ENCODE measurements at places on chromosomes 13 and 19.

- H3K36me3 ChIP-seq, result no peaks in the 10 kb centered on the region
- H3K27me3 ChIP-seq, result no peaks in the 10 kb centered on the region
- DNase-seq, result no peak
- H3K27ac ChIP-seq, result no peak overlapping the region
- no peaks in the 10 kb centered on the region for H3K4me1 ChIP-seq
These were observed 82.0 kb downstream of the TEX26 start for GRCh38 chr13:31014456-31014855.

- H3K36me3 ChIP-seq, result no peaks in the 10 kb centered on the region
- H3K27ac ChIP-seq, result no peak overlapping the region
- H3K27me3 ChIP-seq, result no peaks in the 10 kb centered on the region
- no peaks in the 10 kb centered on the region for H3K4me1 ChIP-seq
These were observed 147.2 kb upstream of the ZNF507 start for GRCh38 chr19:32197896-32198882.

DNA sequence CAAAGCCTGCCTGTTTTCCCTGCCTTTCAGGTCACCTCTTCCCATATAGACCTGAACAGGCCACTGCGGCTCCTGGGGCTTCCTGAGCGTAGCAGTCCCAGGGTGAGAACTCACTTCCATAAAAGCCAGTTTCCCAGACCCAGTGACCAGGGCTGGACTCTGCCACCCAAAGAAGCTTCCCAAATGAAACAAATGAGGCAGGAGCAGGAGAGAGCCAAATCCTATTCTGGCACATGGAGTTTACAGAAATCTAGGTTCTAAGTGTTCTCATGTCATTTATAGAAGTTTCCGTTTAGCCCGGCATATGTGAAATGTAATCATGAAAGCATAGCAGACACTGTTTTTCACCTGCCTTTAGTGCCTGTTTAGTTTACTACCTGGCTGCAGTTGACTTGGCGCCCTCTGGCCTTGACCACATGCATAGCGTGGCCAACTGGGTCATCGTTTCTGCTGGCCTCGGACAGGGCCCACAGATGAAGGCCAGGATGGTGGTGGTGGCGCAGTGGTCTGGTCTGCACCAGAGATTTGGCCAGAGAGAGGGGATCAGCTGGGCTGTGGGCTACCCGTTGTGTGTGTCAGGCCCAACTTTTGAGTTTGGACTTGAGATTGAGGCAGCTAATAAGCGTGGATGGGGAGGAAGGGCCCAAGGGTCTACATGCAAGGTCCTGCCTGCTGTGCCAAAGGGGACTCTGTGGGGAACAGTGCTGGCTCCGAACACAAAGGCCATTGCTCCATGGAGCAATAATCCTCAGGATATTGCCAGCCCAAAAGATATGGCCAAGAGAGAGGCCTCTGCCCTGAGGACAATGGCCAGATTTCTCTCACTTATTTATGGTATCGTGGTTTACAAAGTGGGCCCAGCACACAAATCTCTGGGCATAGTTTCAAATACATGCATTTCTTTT, 43.3 kb downstream of the NFIX start:
- H3K27ac ChIP-seq, result peak overlapping the region; percentile 96
- H3K4me1 ChIP-seq, result peaks cover 98% of the 10 kb centered on the region
- no peaks in the 10 kb centered on the region for H3K27me3 ChIP-seq
- no peak for DNase-seq
- no peak overlapping the region for H3K4me3 ChIP-seq
- no peaks in the 10 kb centered on the region for H3K36me3 ChIP-seq

DNA sequence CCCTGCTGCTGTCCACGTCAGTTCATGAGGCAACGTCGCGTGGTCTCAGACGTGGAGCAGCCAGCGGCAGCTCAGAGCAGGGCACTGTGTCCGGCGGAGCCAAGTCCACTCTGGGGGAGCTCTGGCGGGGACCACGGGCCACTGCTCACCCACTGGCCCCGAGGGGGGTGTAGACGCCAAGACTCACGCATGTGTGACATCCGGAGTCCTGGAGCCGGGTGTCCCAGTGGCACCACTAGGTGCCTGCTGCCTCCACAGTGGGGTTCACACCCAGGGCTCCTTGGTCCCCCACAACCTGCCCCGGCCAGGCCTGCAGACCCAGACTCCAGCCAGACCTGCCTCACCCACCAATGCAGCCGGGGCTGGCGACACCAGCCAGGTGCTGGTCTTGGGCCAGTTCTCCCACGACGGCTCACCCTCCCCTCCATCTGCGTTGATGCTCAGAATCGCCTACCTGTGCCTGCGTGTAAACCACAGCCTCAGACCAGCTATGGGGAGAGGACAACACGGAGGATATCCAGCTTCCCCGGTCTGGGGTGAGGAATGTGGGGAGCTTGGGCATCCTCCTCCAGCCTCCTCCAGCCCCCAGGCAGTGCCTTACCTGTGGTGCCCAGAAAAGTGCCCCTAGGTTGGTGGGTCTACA, 6.6 kb downstream of the FSTL3 start:
- no peaks in the 10 kb centered on the region for H3K27me3 ChIP-seq
- peaks cover 18% of the 10 kb centered on the region for H3K4me1 ChIP-seq
- DNase-seq, result no peak
- no peak overlapping the region for H3K27ac ChIP-seq
- H3K4me3 ChIP-seq, result no peak overlapping the region

DNA sequence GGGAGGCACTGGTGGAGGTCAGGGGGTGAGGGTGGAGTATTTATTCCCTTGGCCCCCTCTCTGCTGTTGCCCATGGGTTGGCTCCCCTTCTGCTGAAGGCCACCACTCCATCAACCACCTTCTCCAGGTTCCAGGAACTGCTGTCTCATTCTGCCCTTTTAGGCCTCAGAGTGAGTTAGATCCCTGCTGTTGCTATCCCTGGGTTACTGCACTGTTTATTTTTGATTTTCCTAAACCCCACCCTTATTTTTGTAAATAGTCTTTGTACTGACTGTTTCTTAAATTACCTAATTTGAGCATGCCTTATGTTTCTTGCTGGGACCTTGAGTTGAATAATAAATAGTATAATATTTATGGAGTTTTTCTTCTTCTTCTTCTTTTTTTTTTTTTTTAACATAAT, 132.8 kb downstream of the RGCC start:
- DNase-seq, result no peak
- no peaks in the 10 kb centered on the region for H3K4me1 ChIP-seq
- no peak overlapping the region for H3K4me3 ChIP-seq
- peaks cover 4% of the 10 kb centered on the region for H3K36me3 ChIP-seq
- no peaks in the 10 kb centered on the region for H3K27me3 ChIP-seq

DNA sequence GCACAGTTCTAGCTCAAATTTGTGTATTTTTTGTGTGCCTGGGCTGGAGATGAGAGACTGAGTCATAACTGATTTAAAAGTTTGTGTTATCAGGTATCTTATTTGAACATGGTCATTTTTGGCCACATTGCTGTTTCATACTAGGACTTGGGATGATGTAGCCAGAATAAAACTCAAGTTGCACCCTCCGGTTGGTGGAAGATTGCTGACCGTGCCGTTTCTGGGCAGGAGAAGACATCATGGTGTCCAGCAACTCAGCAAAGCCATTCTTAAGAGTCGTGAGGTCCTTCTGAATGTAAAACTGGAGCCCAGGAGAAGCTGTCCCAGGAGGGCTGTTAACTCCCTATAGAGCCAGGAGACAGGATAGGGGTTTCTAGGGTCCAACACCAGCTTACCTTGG, 7.6 kb downstream of the CEBPG start:
- H3K36me3 ChIP-seq, result peaks cover 20% of the 10 kb centered on the region
- no peaks in the 10 kb centered on the region for H3K27me3 ChIP-seq
- no peak overlapping the region for H3K4me3 ChIP-seq
- no peak for DNase-seq
- no peaks in the 10 kb centered on the region for H3K4me1 ChIP-seq
- H3K27ac ChIP-seq, result no peak overlapping the region
